ENCODE measurements at places on chromosomes 11 and 22.

DNA sequence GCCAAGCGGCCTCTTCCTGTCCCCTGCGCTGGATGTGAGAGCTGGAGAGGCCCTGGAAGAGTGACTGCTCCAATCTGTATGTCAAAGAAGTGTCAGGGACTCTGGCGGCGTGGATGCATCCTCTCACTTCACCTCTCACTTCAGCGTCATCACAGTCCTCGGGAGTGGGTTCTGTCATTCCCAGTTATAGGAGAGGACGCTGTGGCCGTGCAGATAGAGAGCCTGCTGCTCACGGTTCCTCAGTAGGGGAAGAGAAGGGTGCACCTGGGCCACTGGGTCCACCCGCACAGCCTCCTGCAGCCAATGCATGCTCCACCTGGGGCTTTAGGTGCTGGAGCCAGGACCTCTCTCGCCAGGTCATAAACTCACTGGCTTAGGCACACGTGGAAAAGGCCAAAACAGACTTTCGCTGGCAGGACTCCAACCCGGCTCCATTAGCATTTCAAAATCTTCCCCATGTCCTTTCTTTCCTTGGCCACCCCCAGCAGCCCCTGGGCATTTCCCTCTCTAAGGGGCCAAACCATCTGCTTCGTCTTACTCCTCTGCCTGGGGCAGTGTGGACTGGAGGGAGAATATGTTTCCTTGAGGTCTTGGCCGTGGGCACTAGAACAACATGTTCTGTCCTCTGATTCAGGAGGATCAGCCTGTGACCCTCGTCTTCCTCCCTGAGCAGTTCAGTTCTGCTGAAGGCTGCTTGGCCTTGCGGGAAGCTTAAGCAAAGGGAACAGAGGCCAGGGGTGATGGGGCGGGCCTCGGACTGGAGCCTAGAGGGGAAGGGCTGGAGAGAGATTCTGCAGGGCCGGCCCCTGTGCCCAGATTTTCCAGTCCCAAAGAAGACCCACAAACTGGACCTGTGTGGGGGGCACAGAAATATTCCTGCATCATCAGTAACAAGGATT lies 57.8 kb downstream of the ST14 start:
- H3K36me3 ChIP-seq, result no peaks in the 10 kb centered on the region
- H3K27me3 ChIP-seq, result no peaks in the 10 kb centered on the region
- no peak overlapping the region for H3K4me3 ChIP-seq

DNA sequence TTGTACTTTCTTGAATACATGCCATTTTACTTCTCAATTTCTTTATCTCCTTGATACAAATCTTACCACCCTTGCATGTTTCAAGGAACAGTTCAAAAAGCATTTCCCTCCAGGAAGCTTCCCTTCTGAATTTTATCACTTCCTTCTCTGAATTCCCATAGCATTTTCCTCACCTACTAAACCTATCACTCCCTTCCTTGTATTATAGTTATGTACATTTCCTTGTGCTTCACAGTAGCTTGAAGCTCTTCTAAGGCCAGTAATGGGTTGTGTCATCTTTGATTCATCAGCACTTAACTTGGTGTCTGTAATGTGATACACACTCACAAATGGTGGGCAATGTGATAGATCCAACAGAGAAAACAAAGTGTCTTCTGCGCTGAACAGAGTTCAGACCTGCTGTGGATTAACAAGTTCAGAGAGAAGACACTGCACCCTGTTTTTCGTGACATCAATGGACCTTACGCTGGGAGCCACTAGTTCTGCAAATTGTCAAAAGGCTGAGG lies 127.5 kb downstream of the CCDC81 start:
- H3K36me3 ChIP-seq, result no peaks in the 10 kb centered on the region
- no peak overlapping the region for H3K27ac ChIP-seq
- H3K4me1 ChIP-seq, result no peaks in the 10 kb centered on the region
- no peaks in the 10 kb centered on the region for H3K27me3 ChIP-seq

DNA sequence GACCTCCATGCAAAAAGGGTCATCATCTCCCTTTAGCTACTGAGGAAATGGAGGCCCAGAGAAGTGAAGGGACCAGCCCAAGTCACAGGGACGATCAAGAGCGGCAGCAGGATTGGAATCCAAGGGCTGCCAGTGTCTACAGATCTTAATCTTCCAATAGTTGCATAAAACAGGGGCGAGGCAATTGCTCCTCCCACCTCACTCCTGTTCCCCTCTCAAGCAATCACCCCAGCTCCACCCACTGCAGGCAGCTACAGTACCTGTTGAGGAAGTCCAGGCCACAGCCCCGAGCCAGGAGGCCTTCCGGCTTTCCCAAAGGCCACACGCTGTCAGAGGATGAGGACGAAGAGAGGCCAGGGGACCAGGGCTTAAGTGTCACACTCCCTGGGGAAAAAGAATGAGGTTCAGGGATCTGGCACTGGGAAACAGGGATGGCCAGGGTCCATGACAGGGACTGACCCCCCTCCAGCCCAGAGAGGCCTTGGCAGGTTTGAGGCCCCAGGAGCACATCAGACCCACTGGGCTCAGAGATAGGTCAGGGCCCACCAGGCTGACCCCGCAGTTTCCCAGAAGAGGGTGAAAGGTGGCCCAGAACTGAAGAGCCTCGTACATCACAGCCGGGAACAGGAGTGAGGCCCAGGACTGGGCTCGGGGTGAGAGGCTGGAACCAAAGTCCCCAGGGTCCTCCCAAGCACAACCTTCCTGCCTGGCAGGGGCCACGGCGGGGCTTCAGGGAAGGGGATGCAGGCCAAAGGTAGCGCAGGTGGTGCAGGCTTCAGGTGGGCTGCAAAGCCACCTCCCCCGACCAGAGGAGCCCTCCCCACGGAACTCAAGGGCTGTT lies 16.4 kb upstream of the MFNG start:
- no peaks in the 10 kb centered on the region for H3K4me1 ChIP-seq
- no peak overlapping the region for H3K4me3 ChIP-seq
- DNase-seq, result no peak
- peaks cover 9% of the 10 kb centered on the region for H3K36me3 ChIP-seq
- no peaks in the 10 kb centered on the region for H3K27me3 ChIP-seq

- H3K27ac ChIP-seq, result no peak overlapping the region
- DNase-seq, result peak; percentile 11
- H3K4me1 ChIP-seq, result no peaks in the 10 kb centered on the region
- no peak overlapping the region for H3K4me3 ChIP-seq
- H3K27me3 ChIP-seq, result no peaks in the 10 kb centered on the region
Measured at GRCh38 chr22:44211256-44211945, 30.7 kb downstream of the PARVG start.

- no peaks in the 10 kb centered on the region for H3K4me1 ChIP-seq
- peaks cover 24% of the 10 kb centered on the region for H3K36me3 ChIP-seq
- no peak overlapping the region for H3K4me3 ChIP-seq
Measured at GRCh38 chr22:46352276-46352675, 16.8 kb downstream of the TRMU start.

DNA sequence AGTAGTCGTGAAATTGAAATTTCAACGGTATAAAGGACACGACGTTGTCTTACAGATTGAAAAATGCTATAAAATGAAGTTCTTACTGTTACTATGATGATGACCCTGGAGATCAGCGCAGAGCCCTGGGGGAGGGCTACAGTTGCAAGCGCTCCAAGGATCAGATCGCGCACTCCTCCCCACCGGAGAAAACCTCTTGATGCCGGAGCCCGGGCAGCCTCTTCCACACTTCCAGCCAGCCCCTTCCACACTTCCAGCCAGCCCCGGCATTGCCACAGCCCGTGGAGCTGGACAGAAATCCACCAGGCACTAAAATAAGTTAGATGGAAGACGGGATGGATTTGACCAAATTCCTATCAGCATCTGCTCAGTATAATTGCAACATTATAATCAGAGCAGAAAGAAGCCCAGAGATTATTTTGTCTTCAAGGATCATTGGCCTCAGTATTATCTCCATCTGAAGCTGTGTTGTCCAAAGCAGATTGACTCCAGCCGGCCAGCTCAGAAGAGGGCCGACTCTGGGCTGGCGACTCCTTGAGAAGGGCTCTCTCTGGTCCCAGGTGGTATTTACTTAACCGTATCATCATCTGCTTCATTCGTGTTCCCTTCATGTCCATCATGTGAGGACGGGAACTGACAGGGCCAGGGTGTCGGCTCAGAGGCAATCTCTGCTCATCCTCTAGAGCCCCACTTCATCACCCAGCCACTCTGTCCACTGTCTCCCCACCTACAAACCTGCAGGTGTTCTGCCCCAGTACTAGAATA lies 777 bp upstream of the MICAL3 start:
- no peak for DNase-seq
- H3K4me1 ChIP-seq, result 0 out of 2 replicates have a peak, but pooled peaks cover 3% of the 10 kb centered on the region
- peaks cover 16% of the 10 kb centered on the region for H3K27me3 ChIP-seq
- H3K36me3 ChIP-seq, result no peaks in the 10 kb centered on the region
- H3K4me3 ChIP-seq, result peak overlapping the region; percentile 74

DNA sequence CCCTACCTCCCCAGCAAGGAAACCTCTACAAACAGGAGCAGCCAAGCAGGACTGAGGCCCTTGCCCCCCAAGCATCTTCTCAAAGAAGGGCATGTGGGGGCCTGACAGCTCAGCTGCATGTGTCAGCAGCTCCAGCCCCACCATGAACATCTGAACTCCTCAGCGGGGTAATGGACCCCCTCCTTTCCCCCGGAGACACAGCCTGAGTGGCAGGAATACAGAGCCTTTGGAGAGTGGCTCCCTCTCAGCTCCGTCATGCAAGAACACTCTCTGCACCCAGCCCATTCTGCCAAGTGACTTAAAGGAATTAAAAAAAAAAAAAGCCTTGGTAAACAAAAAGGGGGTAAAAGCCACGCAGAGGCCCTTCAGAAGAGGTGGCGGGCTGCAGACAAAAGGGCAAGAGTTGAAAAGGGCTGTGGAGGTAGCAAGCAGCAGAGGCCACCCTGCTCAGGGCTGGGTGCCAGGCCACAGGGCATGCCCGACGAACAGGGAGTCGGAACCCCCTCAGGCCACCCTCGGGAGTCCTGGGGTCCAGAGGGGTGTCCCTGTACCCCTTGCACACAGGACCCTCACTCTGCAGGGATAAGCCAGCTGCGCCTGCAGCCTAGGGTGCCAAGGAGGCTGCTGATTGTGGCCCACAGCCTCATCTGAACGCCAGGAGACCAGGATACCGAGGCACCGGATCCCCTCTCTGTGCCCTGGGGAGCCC lies 62.5 kb downstream of the MACROD1 start:
- no peaks in the 10 kb centered on the region for H3K4me1 ChIP-seq
- peaks cover 4% of the 10 kb centered on the region for H3K27me3 ChIP-seq
- no peaks in the 10 kb centered on the region for H3K36me3 ChIP-seq
- no peak for DNase-seq
